ENCODE measurements at places on chromosomes 16 and 17.

DNA sequence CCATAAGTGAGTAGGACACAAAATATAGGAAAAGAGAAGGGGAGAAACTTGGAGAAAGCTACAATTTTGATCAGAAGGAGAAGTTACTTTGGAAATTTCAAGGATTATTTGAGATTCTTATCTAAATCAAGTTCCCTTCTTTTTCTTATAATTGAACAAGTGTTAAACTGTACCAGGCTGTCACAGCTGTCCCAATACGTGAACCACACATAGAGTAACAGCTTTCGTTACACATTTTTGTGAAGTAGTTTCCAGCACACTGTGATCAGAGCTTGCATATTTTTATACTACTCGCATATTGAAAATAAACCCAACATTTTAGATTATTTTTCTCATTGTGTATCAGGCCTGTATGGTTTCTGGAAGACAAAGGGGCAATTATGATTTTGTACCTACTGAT lies 412.8 kb upstream of the PSMD7 start:
- no peak for DNase-seq

DNA sequence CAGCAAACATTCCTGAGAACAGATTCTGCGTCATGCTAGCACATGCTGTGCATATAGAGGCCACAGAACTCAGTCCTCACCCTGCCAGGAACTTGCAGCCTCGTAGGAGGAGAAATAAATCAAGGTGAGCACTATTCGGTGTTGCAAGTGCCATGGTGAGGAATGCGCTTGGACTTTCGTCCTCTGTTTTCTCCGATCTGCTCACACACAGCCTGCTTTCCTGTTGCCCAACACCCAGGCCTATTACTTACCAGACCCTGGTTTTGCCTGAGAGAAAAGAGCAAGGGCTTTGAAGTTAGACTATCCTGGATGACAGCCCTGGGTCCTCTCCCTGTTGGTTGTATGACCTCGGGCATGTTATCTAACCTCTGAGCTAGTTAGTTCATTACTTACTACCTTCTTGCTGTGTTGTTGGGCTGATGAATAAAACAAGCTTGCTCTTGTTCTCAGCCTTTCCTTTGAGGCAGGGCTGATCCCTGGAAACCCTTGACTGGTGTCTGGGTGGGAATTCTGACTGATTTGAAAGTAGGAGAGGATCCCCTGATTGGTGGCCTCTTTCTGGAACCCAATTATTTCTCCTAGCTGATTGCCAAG lies 2.9 kb downstream of the ACSF2 start:
- DNase-seq, result peak; percentile 19

GRCh38 chr17:57293077-57293476 lies 36.8 kb downstream of the MSI2 start:
- peak; percentile 92 for DNase-seq

GRCh38 chr17:78127888-78128550 lies 536 bp downstream of the TMC6 start:
- DNase-seq, result peak; percentile 37

GRCh38 chr16:3589441-3589921 lies 12.3 kb upstream of the NLRC3 start:
- no peak for DNase-seq

DNA sequence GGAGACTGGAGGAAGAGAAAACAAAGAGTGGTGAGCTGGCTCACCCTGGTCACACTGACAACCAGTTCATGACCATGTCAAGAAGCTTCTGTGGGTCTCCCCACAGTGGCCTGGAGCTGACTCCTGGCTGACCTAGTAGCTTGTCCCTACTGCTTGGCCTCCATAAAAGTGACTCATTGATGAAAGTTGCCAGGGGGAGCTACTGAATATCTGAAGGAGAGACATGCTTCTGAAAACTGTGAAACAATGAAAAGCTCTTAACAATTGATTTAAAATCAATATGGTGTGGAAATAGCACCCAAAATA lies 22.0 kb downstream of the SMPD3 start:
- DNase-seq, result peak; percentile 9

- no peak for DNase-seq
These were observed 33.4 kb downstream of the ARHGAP23 start for GRCh38 chr17:38461683-38462082.

- peak; percentile 74 for DNase-seq
These were observed 517 bp downstream of the RUNDC1 start for GRCh38 chr17:42980766-42981397.

DNA sequence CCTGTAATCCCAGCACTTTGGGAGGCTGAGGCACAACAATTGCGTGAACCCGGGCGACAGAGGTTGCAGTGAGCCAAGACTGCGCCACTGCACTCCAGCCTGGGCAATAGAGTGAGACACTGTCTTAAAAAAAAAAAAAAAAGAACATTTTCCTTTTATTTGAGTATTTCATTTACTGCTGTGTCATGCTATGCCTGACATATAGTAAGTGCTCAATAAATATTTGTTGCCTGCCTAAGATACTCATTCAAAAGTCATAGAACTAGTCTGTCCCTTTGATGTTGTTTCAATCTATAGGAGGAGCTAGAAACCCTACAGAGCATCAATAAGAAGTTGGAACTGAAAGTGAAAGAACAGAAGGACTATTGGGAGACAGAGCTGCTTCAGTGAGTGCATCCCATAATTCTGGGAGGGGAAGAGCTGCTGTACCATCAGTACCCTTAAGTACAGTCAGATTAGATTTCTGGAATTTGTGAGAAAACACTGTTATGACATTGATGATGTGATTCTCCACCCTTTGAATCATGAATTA lies 20.0 kb downstream of the CALCOCO2 start:
- no peak for DNase-seq

GRCh38 chr17:81398176-81398831 lies 3.0 kb downstream of the BAHCC1 start:
- peak; percentile 55 for DNase-seq

DNA sequence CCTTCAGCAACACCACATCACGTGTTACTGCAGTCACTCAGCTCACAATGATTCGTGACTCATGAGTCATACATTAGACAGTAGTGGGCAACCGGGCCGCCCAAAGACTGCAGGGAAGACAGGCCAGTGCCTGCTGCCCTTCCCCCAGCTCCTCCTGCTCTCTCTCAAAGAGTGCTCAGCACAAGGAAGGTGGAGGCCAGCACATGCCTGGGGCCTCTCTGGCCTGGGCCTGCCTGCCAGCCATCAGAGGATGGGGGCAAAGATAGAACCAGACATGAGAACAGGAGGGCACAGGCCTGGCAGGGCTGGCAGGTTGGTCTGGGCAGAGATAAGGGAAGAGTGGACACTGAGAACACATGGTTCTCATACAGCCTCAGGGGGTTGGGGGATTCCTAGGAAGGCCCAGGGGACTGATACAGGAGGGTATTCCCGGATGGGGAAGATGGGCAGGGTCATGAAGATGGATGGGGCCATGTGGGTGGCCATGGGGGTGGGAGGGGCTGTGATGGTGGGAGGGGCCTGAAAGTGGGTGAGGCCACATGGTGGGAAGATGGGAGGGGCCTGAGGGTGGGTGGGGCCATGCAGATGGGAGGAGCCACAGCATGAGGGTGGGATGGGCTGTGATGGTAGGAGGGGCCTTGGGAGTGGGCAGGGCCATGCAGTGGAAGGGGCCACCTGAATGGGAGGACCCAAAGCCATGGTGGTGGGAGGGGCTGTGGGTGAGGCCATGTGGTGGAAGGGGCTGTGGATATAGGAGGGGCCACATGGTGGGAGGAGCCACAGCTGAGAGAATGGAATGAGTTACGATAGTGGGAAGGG lies 29.0 kb downstream of the KATNB1 start:
- peak; percentile 96 for DNase-seq

DNA sequence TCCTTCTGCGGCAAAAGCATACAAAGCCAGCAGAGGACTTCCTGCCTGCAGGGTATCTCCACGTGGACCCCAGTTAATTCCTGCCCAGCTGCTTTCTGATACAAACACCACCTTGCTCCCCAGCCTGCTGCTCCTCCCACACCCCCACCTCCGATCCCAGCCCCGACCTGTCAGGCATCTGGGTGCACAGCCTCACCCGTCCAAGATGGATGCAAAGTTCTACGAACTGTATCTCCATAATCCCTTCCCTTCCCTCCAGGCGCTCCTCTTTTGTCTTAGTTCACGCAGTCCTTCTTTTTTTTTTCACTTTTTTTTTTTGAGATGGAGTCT lies 15.6 kb upstream of the FOXJ1 start:
- DNase-seq, result no peak

- DNase-seq, result peak; percentile 70
These were observed 55.5 kb downstream of the SNX11 start for GRCh38 chr17:48162946-48163506.

- DNase-seq, result no peak
These were observed 5.4 kb downstream of the CTRL start for GRCh38 chr16:67926181-67926750.

- DNase-seq, result peak; percentile 63
These were observed 10.6 kb downstream of the MYH3 start for GRCh38 chr17:10646392-10646990.

GRCh38 chr17:43927060-43927864 lies 15.0 kb downstream of the PPY start:
- DNase-seq, result no peak

GRCh38 chr16:69917311-69917710 lies 33.8 kb upstream of the CLEC18A start:
- no peak for DNase-seq

DNA sequence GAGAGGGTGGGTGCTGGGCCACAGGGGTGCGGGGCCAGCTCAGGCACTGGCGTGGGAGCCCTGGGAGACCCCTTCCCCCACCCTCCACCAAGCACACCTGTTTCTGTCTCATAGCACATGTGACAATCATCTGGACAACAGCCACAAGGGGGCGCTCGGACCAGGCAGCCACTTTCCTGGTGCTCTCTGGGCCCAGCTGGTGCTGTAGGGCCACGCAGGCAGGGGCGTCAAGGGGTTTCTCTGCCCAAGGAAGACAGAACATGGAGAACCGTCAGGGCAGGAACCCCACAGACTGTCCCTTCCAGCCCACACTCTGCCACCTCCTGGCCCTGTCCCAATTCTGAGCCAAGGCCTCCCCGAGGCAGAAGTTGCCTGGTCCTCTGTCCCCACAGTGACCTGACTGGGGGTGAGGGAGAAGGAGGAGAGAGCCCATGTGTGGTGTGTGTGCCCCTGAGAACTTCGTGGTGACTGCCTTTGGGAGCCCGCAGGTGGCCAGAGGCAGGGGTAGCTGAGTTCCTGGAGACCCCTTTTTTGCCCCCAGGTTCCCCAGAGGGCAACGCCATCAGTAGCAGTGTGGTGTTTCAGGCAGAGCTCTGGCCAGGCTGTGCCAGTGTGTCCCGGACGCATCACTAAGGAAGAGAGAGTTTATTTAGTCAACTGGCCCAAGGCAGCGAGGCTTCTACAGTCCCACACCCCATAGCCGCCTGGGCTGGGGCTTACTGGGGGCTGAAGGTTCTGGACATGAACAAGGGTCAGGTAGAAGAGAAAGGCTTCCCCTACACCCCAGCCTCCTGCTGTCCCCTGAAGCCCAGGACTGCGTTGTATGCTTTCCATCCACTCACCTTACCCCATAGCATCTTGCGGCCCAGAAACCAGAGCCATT lies 3.1 kb upstream of the SETD6 start:
- peak; percentile 71 for DNase-seq

All from kidney tubule cell (primary cell).